ENCODE measurements at places on chromosomes 7 and 10. TPM values are rescaled to one million over a fixed set of nuclear protein-coding genes. Genes with fewer than 3 reads are reported as not detected.

DNA sequence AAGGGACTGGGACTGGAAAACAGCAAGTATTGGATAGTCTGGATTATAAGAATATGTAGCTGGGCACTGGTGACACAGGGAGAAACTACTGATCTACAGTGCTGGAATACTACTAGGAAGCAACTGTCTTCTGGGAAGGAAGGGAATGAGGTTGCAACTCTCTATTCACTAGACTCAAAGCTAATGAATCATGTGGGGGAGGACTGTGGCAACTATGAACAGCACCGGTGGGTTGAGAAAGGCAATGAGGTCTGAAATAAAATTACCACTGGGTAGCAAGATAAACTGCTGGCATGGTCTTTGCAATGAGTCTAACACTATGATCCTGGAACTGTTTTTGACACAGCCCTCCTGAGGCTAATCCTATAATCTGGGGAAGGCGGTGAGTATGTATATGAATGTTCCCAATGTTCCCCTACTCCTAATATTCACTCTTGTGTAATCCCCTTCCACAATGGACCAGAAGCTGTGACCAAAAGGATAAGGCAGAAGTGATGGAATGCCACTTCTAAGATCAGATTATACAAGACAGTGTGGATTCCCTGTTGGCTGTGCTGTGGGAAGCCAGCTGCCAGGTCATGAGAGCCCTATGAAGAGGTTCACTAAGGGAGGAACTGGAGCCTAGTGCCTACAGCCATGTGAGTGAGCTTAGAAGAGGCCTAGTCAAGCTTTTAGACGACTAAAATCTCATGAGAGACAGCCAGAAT lies 101.3 kb upstream of the DNAJB12 start:
- DNase-seq, result no peak

The NXPH1 gene
- total RNA-seq, result not detected

GRCh38 chr7:31924251-31924650 lies 146.0 kb downstream of the PDE1C start:
- DNase-seq, result no peak

DNA sequence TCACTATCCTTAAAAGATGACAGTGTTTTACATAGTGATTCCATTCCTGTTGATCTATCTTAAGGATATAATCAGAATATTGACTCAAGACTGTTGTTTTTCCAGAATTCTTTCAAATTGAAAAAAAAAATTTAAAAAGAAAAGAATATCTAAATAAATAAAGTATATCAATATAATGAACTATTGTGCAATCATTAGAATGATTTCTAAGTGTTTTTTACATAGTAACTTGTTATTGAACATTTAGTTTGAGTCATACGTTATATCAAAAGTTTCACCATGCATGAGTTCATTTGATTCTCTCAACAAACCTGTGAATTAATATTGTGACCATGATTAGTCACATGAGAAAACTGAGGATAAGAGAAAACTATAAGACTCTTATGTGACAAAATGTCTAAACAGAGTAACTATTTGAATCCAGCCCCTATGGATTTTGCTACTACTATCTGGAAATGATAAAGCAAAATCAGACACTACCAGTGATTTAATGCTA lies 46.1 kb downstream of the KLF6 start:
- no peak for DNase-seq

DNA sequence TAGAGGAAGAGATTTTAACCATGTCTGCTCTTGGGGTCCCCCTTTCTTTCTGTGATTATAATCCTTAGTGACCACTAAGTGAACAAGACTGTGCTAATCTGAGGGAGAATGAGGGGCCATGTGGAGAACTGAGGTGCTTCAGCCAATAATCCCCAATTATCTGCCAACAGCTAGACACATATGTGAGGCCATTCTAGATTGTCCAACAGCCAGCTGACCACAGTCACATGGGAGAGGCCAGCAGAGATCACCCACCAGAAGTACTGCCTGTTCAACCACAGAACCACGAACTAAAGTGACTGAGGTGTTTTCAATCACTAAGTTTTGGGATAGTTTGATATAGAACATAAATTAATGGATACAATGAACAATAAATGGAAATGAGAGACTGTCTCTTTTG lies 74.3 kb downstream of the SEMA3E start:
- no peak for DNase-seq

DNA sequence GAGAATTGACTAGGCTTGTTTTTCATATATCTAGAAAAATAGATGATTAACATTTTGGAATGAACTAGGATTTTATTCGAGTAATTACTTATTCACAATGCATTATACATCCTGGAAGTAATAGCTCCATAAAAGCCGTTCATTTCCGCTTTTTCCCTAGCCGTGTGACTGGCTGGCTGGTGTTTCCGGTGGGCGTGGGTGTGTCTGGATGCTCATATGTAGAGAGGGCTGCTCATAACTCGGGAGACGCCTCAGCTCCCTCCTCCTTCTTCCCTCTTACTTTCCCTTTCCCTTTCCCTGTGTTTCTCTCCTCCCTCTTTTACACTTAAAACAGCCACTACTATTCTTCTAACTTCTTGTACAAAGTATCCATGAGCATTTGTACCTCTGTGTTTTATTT lies 187.7 kb upstream of the VSTM2A start:
- no peak for DNase-seq

The CACNB2 gene
- 4.0 TPM for total RNA-seq

DNA sequence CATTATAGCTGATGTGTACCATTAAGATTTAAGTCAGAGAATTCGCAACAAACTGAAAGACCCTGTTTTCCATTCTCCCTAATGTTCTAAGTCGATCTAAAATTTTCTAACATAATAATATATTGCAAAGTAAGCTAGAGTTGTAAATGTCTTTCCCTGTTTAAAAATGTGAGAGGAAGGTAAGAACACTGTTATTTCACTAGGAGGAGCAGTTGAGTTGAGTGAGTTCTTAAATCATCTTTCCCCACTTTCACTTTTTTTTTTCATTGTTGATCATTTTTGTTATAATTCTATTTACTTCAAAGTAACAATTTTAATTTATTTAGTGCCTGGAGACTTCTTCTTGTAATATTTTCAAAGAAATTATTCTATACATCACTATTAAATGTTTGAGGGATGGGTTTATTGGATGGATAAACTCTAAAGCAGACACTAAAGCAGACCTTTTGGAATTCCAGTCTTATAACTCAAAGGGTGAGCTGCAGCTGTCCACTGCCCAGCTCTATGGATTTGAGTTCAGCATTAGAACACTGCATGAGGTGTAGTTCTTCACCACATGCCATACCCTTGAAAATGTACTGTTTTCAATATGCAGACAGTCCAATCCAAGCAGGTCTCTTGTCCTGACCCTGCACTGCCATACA lies 181.3 kb upstream of the FZD1 start:
- DNase-seq, result no peak

- no peak for DNase-seq
Observed at GRCh38 chr7:7369134-7369533, 166.5 kb downstream of the COL28A1 start.

GRCh38 chr7:50304129-50304910 lies at the start of gene IKZF1:
Gene IKZF1 (plus strand): TSS chr7:50304716. CDS start chr7:50319062, 14,346 bp downstream.
- no peak for DNase-seq

DNA sequence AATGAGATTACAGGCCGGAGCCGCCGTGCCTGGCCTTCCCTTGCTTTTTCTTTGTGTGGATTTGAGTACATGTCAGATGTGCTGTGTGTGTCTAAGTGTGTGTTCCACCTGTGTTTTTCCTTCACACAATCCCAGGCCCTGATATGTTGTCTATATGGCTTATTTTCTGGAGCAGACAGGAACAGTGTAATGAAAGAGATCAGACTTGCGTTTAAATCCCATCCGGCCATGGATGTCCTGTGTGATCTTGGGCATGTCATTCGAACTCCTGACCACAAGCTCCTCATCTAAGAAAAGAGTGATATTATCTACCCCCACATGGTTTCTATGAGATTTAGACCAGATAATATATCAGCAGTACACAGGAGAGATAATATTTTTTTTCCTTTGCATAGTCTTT lies 37.2 kb downstream of the APBB1IP start:
- DNase-seq, result no peak

The FMC1 gene
- 11.1 TPM for total RNA-seq

DNA sequence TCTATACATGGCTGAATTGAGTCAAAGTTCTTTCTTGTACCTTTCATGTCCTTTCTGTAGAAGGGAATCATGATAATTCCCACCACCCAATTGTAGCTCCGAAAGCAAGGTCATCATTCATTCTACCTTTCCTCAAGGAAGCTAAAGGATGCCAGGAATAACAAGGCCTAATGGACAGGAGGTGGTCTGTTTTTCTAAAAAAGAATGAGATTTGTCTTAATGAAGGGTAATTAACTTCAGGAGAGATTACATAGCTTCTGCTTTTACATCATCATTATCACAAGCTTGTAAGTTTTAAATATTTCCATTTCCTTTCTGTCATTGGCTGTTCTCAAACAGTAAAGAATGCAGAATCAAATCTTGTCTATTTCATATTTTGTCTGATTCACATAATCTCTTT lies 249.5 kb upstream of the SORCS1 start:
- no peak for DNase-seq

The RADIL gene
- 8.0 TPM for total RNA-seq

- no peak for DNase-seq
Observed at GRCh38 chr10:98391578-98391991, 23.4 kb downstream of the PYROXD2 start.

The DKK1 gene
- total RNA-seq, result 10.5 TPM

The CRCP gene
- 27.1 TPM for total RNA-seq

The ASB10 gene
- not detected for total RNA-seq

The PODXL gene
- 124 TPM for total RNA-seq

- DNase-seq, result no peak
Observed at GRCh38 chr7:7521259-7521658, 14.4 kb downstream of the COL28A1 start.

DNA sequence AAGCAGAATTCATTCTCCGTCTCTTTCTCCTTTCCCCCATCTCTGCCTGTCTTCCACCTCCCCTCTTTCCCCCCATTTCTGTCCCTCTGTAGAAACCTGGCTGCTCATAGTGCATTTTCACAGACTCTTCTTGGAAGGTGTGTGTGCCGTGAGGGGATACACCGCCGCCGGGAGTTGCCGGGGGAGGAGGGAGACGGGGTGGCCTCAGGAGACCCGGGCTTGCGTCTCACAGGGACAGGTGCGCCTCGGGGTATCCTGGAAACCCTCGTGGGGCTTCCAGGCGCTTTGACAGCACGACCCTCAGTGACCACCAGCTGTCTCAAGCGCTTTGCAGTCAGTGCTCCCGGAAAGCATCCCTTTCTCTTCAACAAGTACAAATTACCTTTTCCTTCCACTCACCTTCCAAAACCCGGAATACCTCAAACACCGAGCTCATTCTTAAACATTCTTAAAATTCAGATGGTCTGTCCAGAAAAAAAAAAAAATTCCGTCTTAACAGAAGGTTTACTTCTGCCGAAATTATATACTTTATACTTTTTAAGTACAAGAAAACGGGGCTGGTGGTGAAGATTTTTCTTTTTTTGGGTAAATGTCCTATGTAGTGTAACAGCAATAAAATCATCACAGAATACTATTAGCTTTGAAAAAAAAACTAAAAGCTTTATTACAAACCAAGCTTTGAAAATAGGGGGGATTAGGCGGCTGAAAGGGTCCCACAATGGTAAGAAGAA lies 8.2 kb downstream of the EMX2 start:
- DNase-seq, result no peak

DNA sequence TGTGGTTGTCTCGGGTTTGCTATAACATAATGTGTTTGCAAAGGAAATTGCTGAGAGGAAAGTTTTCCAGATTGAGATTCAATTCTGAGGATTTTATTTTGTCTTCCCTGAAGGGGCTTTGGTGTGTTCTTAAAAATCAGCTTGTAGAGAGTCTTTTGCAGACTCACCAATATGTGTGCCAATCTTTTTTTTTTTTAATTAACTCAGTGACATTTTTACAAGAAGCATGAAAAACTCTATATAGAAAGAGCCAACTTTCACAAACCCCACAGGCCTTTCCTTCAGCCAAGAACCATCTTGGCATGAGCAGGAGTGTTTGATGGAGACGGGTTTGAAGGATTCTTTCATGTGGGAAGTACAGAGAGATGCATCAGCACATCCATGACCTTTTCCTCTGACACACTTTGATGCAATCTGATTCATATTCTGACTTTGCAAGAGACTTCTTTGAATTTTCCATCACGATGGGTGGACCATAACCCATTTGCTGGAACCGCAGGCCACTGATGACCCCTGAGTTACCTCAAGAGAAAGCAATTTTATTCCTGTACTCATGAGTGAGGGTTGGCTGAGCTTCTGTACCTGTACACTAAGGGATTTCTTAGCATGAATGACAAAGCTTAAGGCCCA lies 892.6 kb downstream of the XPNPEP1 start:
- DNase-seq, result no peak

The PIP gene
- total RNA-seq, result not detected

GRCh38 chr7:94280851-94281250 lies 113.8 kb upstream of the COL1A2 start:
- no peak for DNase-seq

DNA sequence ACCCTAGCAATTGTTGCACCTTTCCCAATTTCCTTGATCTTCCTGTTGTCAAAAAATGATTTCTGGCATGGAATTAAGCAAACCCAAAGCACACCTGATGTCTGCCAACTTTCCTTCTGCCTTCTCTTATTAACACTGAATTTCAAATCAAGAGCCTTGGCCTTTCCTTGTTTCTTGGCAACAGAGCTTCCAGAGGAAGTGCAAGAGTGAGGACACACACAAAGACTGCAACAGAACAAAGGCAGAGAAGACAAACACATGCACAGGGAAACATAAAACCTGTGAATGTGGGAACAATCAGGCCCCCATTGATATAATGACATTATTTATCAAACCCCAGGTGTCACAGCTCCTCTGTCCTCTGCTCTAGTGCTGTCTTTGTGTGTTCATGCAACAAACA lies 73.0 kb upstream of the IL6 start:
- no peak for DNase-seq

DNA sequence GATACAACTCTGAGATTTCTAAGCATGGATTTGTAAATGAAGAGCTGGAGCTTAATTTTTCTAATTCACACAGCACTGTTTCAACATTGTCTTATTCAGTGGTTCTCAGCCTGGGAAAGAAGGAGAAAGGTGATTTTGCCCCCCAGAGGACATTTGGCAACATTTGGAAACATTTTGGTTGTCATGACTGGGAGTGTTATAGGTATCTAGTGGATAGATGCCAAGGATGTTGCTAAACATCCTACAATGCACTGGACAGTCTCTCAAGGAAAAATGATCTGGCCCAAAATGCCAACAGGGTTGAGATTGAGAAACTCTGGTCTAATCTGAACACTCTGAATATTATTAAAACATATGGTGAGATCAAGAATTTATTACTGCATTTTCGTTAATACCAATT lies 3.8 kb upstream of the CAV2 start:
- no peak for DNase-seq

GRCh38 chr7:111990643-111991042 lies 215.6 kb downstream of the DOCK4 start:
- DNase-seq, result no peak

Measured in left lung (tissue), 14 donors.